ENCODE measurements at places on chromosomes 1 and 21.

GRCh38 chr1:166032572-166033371 lies 134.0 kb downstream of the FAM78B start:
- H3K27me3 ChIP-seq, result peaks cover 82% of the 10 kb centered on the region
- no peak overlapping the region for H3K4me3 ChIP-seq
- H3K27ac ChIP-seq, result no peak overlapping the region
- H3K4me1 ChIP-seq, result peaks cover 37% of the 10 kb centered on the region
- no peak for DNase-seq

GRCh38 chr1:36083219-36083618 lies 675 bp upstream of the TEKT2 start:
- H3K4me1 ChIP-seq, result peaks cover 6% of the 10 kb centered on the region
- no peaks in the 10 kb centered on the region for H3K36me3 ChIP-seq
- no peak for DNase-seq
- H3K27me3 ChIP-seq, result no peaks in the 10 kb centered on the region
- H3K4me3 ChIP-seq, result peak overlapping the region; percentile 73

- H3K36me3 ChIP-seq, result no peaks in the 10 kb centered on the region
- no peak for DNase-seq
- no peak overlapping the region for H3K4me3 ChIP-seq
- peaks cover 2% of the 10 kb centered on the region for H3K27me3 ChIP-seq
- H3K4me1 ChIP-seq, result peaks cover 21% of the 10 kb centered on the region
Observed at GRCh38 chr1:235632506-235633401, 16.8 kb downstream of the GNG4 start.

GRCh38 chr1:35202048-35202719 lies 9.2 kb upstream of the SFPQ start:
- H3K4me1 ChIP-seq, result no peaks in the 10 kb centered on the region
- H3K27me3 ChIP-seq, result no peaks in the 10 kb centered on the region
- H3K36me3 ChIP-seq, result no peaks in the 10 kb centered on the region
- no peak overlapping the region for H3K27ac ChIP-seq
- H3K4me3 ChIP-seq, result no peak overlapping the region
- peak; percentile 48 for DNase-seq

DNA sequence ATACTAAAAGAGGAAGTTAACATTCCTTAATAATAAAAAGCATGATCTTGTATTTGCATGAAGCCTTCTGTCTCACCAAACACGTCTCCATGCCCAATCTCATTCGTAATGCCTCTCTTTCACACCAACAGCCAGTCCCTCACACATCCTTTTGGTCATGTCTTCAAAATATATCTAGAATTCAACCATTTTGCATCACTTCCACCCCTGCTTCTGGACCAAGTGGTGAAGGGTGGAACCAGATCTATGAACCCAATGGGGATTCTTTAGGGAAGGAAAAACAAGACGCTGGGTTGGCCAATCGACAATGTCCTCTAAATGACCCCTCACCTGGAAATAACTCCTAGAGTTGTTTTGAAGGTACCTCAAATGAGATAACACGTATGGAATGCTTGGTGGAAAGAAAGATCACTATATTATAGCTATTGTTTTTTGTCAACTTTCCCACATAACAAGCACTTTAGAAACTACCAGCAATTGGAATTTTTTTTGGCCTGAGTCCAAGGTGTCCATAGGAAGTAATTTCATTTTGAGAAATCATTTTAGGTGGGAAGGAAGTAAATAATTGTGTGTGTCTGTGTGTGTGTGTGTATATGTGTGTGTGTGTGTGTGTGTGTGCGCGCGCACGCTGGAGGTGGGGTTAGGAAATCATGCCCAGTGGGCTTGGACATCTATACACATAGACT lies at the start of gene KCNA10:
KCNA10 (minus strand) TSS at position 51 of the 686 bp plus-strand sequence. CDS start 388 bp downstream, outside the sequence.
- DNase-seq, result no peak
- H3K27me3 ChIP-seq, result peaks cover 29% of the 10 kb centered on the region
- H3K36me3 ChIP-seq, result no peaks in the 10 kb centered on the region

GRCh38 chr1:36805979-36806640 lies 228.2 kb downstream of the GRIK3 start:
- DNase-seq, result no peak
- H3K36me3 ChIP-seq, result no peaks in the 10 kb centered on the region
- peaks cover 31% of the 10 kb centered on the region for H3K27me3 ChIP-seq
- H3K4me3 ChIP-seq, result no peak overlapping the region
- H3K27ac ChIP-seq, result no peak overlapping the region

DNA sequence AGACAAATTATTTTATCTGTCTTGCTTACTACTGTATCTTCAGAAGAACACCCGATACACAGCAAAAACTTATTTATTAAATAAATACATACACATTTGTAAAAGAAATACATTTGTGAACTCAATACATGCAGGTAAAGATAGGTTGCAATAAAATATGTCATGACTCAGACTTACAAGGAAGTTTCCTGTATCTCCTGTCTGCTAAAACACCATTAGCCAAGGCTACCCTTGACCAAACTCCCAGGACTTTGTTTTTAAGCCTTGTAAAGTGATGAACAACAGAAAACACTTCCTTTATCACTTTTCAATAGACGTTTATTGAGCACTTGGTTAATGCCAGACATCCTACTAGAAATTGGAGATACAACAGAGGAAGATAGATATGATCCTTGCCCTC lies 56.5 kb upstream of the HSD17B7 start:
- H3K4me3 ChIP-seq, result no peak overlapping the region
- no peaks in the 10 kb centered on the region for H3K36me3 ChIP-seq
- H3K27ac ChIP-seq, result no peak overlapping the region
- H3K27me3 ChIP-seq, result no peaks in the 10 kb centered on the region
- peaks cover 10% of the 10 kb centered on the region for H3K4me1 ChIP-seq

DNA sequence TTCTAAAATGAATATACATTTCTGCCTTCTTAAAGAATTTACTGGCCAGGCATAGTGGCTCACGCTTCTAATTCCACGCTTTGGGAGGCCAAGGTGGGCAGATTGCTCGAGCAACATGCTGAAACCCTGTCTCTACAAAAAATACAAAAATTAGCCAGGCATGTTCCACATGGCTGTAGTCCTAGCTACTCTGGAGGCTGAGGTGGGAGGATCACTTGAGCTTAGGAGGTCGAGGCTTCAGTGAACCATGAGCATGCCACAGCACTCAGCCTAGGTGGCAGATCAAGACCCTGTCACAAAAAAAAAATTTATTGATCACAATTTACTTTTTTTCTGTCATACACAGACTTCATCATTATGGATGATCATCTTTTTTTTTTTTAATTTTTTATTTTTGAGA lies 11.5 kb downstream of the CDC14A start:
- no peak overlapping the region for H3K4me3 ChIP-seq
- no peak overlapping the region for H3K27ac ChIP-seq
- no peak for DNase-seq
- H3K4me1 ChIP-seq, result peaks cover 21% of the 10 kb centered on the region

GRCh38 chr1:150620919-150621318 lies 8.5 kb downstream of the ENSA start:
- H3K27me3 ChIP-seq, result no peaks in the 10 kb centered on the region
- no peak for DNase-seq
- H3K4me1 ChIP-seq, result no peaks in the 10 kb centered on the region
- peaks cover 39% of the 10 kb centered on the region for H3K36me3 ChIP-seq
- no peak overlapping the region for H3K4me3 ChIP-seq
- H3K27ac ChIP-seq, result no peak overlapping the region

GRCh38 chr1:202837746-202838262 lies 27.1 kb downstream of the PCAT6 start:
- H3K27ac ChIP-seq, result no peak overlapping the region
- no peak for DNase-seq
- no peaks in the 10 kb centered on the region for H3K36me3 ChIP-seq
- no peak overlapping the region for H3K4me3 ChIP-seq
- no peaks in the 10 kb centered on the region for H3K4me1 ChIP-seq

GRCh38 chr1:12087797-12088314 lies 24.8 kb downstream of the TNFRSF8 start:
- H3K36me3 ChIP-seq, result no peaks in the 10 kb centered on the region
- H3K27ac ChIP-seq, result no peak overlapping the region
- H3K4me3 ChIP-seq, result no peak overlapping the region

DNA sequence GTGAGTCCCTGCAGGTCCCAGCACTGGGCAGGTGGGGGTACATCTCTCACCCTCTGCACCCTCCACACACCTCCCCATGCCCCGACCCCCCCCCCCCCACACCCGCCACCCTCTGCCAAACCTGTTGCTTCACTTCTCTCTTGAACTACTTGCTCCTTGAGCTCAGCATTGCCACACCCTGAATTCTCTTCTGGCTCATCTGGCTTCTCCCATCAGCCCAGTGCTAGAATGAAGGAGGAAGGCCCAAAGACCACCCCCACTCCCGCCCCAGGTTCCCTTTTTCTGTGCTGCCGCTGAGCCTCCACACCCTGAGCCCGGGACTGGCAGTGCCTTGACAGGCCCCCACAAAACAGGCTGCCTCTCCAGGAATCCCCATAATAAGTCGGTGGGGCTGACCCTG lies 6.4 kb upstream of the TNNI1 start:
- DNase-seq, result no peak
- peaks cover 7% of the 10 kb centered on the region for H3K27me3 ChIP-seq
- no peak overlapping the region for H3K4me3 ChIP-seq
- H3K36me3 ChIP-seq, result no peaks in the 10 kb centered on the region
- H3K27ac ChIP-seq, result no peak overlapping the region

DNA sequence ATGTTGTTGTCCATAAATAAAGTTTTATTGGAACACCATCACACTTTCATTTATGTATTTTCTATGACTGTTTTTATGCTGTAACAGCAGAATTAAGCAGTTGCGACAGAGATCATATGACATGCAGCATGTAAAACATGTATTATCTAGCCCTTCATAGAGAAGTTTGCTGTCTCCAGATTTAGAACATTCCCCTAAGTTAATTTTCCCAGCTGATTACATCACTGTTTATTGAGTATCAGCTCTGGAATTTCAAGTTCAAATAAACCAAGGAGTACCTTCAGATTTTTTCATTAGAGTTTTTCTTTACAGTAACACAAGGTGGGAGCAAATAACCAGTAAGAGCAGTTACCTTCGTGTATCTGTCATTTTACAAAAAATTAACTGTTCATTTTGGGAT lies 792.8 kb downstream of the USP25 start:
- H3K4me3 ChIP-seq, result no peak overlapping the region
- H3K4me1 ChIP-seq, result peaks cover 4% of the 10 kb centered on the region
- H3K36me3 ChIP-seq, result no peaks in the 10 kb centered on the region

- H3K36me3 ChIP-seq, result peaks cover 20% of the 10 kb centered on the region
- peaks cover 40% of the 10 kb centered on the region for H3K4me1 ChIP-seq
Observed at GRCh38 chr1:225602590-225603206, 50.2 kb downstream of the ENAH start.

GRCh38 chr1:20210736-20211460 lies 24.6 kb upstream of the PLA2G2C start:
- peaks cover 52% of the 10 kb centered on the region for H3K27me3 ChIP-seq
- DNase-seq, result no peak
- no peaks in the 10 kb centered on the region for H3K4me1 ChIP-seq
- H3K4me3 ChIP-seq, result no peak overlapping the region
- H3K27ac ChIP-seq, result no peak overlapping the region
- H3K36me3 ChIP-seq, result no peaks in the 10 kb centered on the region

DNA sequence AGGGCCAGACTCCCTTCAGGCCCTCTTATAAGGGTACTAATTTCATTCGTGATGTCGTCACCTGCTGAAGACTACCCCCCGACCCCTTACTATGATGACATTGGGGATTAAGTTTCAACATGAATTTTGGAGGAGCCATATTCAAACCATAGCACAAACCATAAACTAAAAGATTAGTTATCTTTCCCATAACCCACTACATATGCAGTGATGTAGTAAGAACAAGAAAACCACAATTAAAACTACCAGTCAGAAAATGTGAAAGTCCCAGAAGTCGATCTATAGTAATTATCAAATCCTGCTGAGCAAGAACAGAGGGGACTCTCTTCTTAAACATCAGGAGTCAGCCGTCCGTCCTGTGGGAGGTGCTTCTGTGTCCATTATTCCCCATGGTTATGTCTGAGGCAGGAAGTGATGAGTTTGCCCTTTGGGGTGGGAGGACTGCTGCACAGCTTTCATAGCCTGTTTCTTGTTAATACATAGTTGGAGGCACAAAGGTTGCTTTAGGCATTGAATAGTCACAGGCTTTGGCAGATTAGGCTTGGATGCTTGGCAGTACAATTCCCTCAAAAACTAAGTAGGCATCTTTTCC lies 35.9 kb upstream of the PTGFRN start:
- H3K4me1 ChIP-seq, result no peaks in the 10 kb centered on the region
- H3K27me3 ChIP-seq, result no peaks in the 10 kb centered on the region
- H3K4me3 ChIP-seq, result no peak overlapping the region
- no peak for DNase-seq

- H3K27ac ChIP-seq, result no peak overlapping the region
- no peaks in the 10 kb centered on the region for H3K36me3 ChIP-seq
- peaks cover 58% of the 10 kb centered on the region for H3K27me3 ChIP-seq
- no peaks in the 10 kb centered on the region for H3K4me1 ChIP-seq
- no peak for DNase-seq
Observed at GRCh38 chr1:34175744-34176143, 963 bp upstream of the C1orf94 start.

GRCh38 chr1:10935246-10935645 lies 77.2 kb upstream of the TARDBP start:
- peaks cover 2% of the 10 kb centered on the region for H3K4me1 ChIP-seq
- no peak overlapping the region for H3K27ac ChIP-seq
- no peak overlapping the region for H3K4me3 ChIP-seq
- no peaks in the 10 kb centered on the region for H3K36me3 ChIP-seq

GRCh38 chr1:56854521-56855099 lies at the start of gene C8A:
Gene C8A, plus strand, starts transcription at chr1:56854797. Its CDS starts 105 bp downstream, at chr1:56854902.
- peak within 1 kb of the TSS; percentile 21 for H3K27ac ChIP-seq
- H3K27me3 ChIP-seq, result peaks cover 2% of the 10 kb centered on the region
- peak within 1 kb of the TSS; percentile 19 for H3K4me3 ChIP-seq
- DNase-seq, result no peak
- no peaks in the 10 kb centered on the region for H3K36me3 ChIP-seq
- H3K4me1 ChIP-seq, result peaks cover 46% of the 10 kb centered on the region

GRCh38 chr1:160404094-160404493 lies 3.7 kb downstream of the VANGL2 start:
- H3K27ac ChIP-seq, result no peak overlapping the region
- no peak overlapping the region for H3K4me3 ChIP-seq
- DNase-seq, result no peak
- H3K27me3 ChIP-seq, result no peaks in the 10 kb centered on the region

- no peaks in the 10 kb centered on the region for H3K36me3 ChIP-seq
- H3K4me1 ChIP-seq, result peaks cover 2% of the 10 kb centered on the region
- no peak for DNase-seq
- H3K27ac ChIP-seq, result no peak overlapping the region
- no peak overlapping the region for H3K4me3 ChIP-seq
Observed at GRCh38 chr1:67953301-67953700, 97.1 kb downstream of the DIRAS3 start.

DNA sequence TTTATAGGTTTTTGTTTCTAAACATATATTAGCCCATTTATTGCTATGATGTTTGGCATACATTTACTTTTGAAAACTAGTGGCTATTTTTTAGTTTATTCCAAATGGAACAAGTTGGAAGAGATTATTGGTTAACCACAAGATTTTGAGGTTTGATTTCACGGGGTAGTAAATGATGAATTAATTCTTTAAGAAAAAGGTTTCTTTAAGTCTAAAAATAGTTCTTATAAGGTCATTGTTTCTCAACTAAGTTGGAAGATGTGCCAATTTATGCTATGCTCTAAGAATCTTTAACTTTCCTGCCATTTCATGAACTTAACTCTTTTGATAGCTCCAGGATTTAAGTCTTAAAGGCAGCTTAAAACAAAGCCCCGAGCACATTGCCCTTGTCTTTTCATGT lies 183.8 kb downstream of the LMO4 start:
- H3K36me3 ChIP-seq, result no peaks in the 10 kb centered on the region
- H3K27me3 ChIP-seq, result peaks cover 3% of the 10 kb centered on the region
- DNase-seq, result no peak
- peaks cover 10% of the 10 kb centered on the region for H3K4me1 ChIP-seq
- no peak overlapping the region for H3K27ac ChIP-seq
